ENCODE measurements at places on chromosomes 4 and X. TPM values are rescaled to one million over a fixed set of nuclear protein-coding genes. Genes with fewer than 3 reads are reported as not detected.
A peak's percentile ranks its signal among the peaks of the same experiment; 100 is the strongest.

Gene SPANXC
- not detected for total RNA-seq

DNA sequence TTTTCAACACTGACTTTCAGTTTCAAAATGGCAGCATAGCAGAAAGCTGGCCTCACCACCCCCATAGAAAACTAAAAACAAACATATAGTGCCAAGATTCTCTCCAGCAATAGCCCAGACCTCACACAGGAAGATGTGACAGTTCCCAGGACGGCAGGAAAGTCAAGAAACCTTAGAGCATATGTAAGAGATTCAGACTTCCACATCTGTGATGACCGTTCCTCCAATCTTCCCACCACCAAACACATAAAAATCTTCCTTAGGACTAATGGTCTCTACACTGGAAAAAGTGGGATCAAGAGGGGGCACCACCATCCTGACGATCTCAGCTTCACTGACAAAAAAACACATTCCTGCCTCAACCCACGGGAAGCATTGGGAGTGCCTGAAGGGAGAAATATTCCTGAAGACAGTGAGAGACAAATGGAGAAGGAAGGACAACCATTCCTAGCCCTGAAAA is 134.1 kb upstream of the CPXCR1 start:
- DNase-seq: no peak

DNA sequence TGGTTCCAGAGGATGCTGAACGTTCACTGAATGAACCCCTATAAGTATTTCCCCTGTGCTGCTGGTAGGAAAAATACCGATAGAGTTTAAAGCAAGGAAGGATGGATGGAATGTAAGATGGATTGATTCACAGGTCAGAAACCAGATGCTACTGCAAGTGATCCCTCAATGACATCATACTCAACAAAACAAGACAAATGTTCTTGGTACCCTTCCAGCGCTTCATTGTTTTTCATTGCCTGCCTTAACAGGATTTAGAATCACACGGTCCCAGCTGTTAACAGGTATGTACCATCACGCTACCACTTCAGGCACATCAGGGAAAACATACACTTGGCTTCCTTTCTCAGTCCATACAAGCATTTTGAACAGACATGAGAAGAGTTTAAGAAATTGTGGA is 118.1 kb upstream of the TLR3 start:
- DNase-seq: no peak

DNA sequence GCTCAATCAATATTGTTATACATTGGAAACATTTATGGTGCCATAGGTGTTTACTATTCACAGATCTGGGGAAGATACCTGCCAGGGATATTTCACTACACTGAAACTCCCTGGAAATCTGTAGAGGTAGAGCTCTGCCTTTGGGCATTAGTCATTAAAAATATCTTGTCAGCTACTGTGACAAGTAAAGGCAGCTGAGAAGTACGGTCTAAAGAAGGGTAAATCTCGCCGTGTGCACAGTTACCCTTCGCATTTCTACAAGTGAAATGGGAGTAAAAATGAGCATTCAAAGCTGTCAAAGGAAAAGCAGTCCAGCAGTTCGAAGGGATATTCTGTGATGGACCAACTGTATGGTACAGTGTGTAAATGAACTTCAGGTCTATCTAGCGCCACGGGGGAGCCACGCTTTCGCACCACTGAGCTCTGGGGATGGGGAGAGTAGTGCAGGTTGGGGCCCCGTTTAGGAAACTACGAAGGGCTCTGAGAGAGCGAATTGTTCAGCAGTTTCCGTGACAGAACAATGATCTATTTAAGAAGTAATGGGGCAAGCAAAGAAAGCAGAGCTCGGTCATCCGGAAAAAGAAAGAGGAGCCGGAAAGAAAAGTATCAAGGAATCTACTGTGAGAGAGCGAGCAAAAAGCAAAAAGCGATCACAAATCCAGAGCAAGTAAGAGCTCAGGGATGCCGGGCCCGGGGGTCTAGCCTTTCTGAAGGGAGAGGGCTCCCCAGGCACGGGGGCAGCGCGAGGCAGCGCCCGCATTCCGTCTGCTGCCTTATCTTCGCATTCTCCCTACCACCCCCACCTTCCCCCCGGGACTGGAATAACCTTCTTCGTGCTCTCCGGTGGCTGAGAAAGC is 646 bp downstream of the TIGD4 start:
- DNase-seq: peak; percentile 32

Gene CCDC110
- total RNA-seq: 1.8 TPM

GRCh38 chr4:79611026-79611425 is 203.0 kb upstream of the GK2 start:
- DNase-seq: no peak

Gene CFAP299
- not detected for total RNA-seq

- DNase-seq: no peak
Measured at GRCh38 chr4:1722551-1723118, 1.3 kb downstream of the TACC3 start.

Gene PPP1R3F
- total RNA-seq: 2.3 TPM

DNA sequence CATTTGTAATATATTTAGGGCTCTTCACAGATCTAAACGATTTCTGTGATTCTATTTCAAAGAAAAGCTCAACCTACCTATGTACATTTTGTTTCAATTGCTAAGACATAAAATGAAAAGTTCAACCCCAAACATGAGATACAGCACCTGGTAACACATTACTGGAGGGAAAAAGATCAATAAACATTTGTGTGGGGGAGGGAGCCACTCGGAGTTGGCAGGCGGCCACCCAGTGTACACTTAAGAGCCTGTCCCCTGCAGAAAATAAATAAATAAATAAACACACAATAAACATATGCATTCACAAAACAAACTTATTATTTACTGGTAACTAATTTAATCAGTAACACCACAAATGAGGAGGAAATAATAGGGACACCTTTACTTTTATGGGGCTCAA is 19.3 kb downstream of the PRSS48 start:
- no peak for DNase-seq

DNA sequence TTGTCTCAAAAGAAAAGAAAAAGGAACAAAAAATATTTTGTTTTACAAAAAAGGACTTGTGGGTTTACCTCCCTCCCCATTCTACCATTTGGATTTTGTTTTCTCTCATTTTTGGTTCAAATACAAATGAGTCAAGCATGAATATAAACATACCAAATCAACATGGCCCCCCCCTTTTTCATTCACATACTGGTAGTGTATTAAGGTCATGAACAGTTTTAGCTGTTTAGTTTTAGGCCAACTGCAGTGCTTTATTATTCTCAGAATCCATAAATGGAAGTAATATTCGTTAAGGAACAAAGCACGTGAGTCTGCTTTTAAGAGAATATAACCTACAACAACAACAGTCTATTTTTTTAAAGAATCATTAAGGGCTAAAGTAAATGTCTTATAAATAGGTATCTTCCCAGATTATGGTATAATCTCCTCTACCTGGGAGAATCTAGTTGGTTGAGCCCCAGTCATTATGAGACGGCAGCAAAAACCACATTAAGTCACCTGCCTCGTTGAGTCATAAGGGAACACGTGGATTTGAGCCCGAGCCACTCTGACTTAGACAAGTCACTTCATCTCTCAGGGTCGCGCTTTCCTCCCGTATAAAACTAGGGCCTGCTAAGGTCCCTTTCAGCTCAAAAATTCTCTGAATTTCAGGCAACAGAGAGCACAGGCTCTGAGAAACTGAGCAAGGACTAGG is 26.7 kb downstream of the BCLAF3 start:
- no peak for DNase-seq

GRCh38 chr4:98627531-98628257 is 30.7 kb downstream of the TSPAN5 start:
- DNase-seq: no peak

- peak; percentile 62 for DNase-seq
Measured at GRCh38 chr4:42655921-42656678, 805 bp downstream of the ATP8A1 start.

Gene GEMIN8
- 15.9 TPM for total RNA-seq

Gene BANK1
- total RNA-seq: 0.73 TPM

Gene ZNF827
- 21.9 TPM for total RNA-seq

Gene LANCL3
- total RNA-seq: 6.5 TPM

Measured in mucosa of descending colon (tissue), 3 donors.